ENCODE measurements at places on chromosomes 12 and 14.

- no peak for DNase-seq
Measured at GRCh38 chr14:51006781-51007211, 62.5 kb upstream of the PYGL start.

GRCh38 chr12:12088147-12088546 lies 17.4 kb downstream of the BCL2L14 start:
- DNase-seq = peak; percentile 93

DNA sequence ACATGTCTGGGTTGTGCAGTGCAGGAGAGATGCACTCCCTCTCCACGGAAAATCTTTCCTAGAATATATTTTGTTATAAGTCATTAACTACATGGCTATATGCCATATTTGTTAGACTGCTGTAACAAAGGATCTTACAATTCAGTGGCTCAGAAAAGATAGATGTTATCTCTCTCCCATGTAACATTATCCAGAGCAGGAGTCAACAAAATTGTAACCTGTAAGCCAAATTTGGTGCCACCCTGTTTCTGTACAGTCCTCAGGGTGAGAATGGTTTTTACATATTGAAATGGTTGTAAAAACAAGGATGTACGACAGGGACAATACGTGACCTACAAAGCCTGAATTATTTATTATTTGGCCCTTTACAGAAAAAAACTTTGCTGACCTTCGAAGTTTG lies 155.5 kb downstream of the KIF21A start:
- no peak for DNase-seq

DNA sequence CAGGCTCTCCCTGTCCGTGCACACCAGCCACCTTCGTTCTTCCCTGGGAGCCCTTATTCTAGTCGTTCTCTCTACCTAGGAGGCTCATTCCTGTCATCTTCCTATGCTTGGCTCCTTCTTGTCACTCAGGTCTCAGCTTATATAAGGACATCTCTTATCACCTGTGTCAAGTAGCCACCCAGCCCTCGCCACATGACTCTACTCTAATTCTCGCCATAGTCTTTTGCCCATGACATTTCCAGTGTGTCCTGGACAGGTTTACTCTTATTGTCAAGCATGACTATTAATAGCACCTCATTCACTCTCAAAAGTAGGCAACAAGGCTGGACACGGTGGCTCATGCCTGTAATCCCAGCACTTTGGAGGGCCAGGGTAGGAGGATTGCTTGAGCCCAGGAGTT lies 175.7 kb upstream of the NUDT4 start:
- no peak for DNase-seq
